ENCODE measurements at places on chromosomes 7 and 10.

- DNase-seq = no peak
Observed at GRCh38 chr10:22711373-22711772, 3.0 kb downstream of the PIP4K2A start.

DNA sequence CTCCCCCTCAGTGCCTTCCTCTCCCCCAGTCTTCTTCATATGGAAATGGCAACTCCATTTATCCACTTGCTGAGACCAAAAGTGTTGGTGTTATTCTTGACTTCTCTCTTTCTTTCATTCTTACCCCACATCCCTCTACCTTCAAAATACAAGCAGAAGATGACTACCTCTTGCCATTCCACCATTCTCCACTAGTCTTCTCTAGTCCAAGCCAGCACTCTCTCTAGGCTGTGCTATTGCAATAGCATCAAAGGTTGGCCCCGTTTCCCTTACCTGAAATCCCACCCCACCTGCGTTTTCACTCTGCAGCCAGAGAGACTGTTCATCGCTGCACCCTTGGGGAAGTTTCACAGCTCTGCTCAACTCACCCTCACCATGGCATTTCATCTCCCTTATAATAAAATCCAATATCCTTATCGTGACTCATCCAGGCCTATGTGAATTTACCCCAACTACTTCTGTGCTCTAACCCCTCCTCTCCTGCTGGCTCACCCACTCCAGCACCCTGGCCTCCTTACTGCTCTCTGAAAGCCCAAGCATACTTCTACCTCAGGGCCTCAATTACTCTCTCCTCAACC is 109.1 kb downstream of the LSM5 start:
- no peak for DNase-seq

DNA sequence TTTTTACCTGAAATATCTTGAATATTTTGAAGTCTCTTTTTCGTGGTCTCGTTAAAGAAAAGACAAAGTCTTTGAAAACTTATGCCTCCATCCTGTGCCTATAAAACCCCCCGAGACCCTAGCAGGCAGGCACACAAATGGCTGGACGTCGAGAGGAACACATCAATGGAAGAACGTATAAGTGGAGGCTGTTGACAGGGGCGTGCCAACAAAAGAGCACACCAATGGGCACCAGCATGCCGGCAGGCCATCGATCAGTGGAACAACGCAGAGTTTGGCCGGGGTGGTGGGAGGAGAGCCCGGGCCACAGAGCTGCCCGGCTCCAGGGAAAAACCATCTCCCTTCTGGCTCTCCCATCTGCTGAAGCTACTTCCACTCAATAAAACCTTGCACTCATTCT is 24.7 kb downstream of the ENKUR start:
- DNase-seq = no peak

GRCh38 chr7:39709768-39710311 is 86.5 kb downstream of the RALA start:
- DNase-seq = peak; percentile 96

DNA sequence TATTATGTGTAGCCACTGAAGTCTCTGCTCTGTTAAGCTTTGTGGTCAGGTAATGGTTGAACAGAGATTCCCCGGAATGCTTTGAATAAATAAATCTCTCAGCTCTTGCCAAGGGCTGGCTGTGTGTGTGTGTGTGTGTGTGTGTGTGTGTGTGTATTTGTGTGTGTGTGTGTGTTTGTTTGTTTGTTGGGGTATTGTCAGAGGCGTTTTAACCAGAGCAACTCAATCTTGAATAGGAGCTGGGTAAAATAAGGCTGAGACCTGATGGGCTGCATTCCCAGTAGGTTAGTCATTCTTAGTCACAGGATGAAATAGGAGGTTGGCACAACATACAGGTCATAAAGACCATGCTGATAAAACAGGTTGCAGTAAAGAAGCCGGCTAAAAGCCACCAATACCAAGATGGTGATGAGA is 256.2 kb upstream of the CACNA2D1 start:
- no peak for DNase-seq

DNA sequence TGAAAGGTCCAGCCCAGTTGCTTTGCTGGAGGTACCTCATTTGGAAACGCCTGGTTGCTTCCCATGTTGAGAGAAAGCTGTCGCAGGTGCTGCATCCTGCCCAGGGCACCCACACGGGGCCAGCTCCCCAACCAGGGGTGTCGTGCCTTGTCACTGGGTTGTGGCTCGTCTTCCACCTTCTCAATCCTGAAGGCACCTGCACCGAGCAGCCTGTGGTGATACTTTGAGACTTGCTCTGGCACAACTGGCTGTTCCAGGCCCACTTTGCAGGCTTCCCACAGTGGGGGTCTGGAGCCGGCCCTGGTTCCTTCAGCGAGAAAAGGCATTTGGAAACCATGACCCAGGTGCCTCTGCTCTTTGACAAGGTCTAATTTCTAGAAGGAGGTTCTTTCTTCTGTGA is 197.3 kb upstream of the PPP2R2D start:
- DNase-seq = no peak

DNA sequence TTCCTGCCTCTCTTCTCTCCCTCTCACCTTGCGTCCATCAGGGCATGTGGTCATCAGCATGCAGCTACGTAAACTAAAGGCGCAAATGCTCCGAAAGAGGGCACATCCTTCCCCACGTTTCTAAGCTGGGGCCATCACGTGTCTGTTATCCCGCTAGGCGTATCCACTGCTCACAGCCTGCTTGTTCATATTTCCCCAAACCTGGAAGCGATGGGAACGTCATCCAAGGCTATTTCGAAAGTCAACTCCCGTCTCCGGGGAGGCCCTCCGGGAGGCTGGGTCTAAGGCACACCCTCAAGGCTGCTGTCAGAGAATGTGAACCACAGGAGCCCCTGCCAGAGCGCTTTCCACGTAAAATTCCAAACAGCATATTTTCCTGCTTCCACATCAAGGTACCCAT is 199.2 kb downstream of the DIP2C start:
- DNase-seq = peak; percentile 58

DNA sequence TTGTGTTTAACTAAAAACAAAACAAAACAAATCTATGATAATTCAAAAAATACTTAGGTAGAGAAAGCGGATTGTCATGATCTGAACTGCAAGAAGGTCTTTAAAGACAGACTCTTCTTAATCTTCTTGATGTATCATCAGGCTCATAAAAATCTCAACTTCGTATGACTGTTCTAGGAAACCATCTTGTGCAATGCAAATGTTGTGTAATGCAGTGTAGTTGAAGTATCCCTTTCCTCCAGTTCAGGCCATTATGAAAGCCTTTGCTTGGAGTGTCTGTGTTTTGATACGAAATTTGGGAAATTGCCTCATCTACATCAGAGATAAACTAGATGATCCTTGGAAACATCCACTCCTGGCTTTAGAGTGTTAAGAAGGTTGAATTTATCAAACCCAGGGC is 30.9 kb downstream of the CDK1 start:
- DNase-seq = no peak

- no peak for DNase-seq
Observed at GRCh38 chr7:87083865-87084519, 24.5 kb upstream of the ELAPOR2 start.

DNA sequence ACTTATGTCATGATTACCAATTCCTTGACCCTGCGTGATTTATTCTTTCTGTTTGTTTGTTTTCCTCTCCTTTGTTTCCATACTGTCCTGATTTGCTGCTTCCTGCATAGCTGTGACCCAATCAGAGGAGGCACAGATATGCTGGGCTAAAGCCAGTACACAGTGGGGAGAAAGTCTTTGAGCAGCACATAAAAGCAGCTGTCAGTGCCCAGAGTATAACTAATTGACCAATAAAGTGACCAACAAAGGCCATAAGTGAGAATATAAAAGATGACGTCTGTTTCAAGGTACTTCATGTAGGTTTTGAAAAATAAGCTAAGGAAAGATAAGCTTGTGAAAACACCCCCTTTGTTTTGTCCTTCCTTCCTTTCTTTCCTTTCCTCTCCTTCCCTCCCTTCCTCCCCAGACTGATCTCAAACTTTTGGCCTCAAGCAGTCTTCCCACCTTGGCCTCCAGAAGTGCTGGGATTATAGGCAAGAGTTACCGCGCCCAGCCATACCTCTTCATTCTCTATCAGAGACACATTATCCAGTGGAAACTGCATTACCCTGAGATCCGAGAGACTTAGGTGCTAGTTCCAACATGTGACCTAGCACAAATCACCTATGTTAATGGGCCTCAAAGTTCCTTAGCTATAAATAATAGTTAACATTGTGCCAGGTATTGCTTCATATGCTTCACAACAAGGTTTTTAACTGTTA is 17.0 kb downstream of the BCAP29 start:
- DNase-seq = no peak

DNA sequence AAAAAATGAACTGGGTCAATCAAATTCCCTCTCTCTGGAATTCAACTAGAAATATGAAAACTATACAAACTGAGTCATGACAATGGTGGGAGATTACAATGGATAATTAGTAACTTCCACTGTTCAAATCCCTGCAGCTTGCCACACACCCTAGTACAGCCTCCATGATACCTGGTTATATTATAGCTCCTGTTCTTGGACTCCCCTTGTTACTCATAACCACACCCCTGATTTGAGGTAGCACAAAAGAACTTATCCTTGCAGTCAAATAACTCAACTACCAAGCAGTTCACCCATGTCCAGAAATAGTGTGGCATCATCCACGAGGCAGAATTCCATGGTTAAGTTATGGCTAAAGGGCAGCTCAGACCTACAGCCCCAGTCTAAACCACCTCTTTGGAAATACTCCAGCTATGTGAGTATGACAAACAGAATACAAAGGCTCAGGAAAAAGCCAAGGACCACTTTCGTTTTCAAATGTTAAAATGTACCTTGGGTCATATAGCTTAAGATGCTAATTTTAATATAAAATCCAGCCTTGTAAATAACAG is 164.7 kb downstream of the CPEB3 start:
- DNase-seq = no peak

DNA sequence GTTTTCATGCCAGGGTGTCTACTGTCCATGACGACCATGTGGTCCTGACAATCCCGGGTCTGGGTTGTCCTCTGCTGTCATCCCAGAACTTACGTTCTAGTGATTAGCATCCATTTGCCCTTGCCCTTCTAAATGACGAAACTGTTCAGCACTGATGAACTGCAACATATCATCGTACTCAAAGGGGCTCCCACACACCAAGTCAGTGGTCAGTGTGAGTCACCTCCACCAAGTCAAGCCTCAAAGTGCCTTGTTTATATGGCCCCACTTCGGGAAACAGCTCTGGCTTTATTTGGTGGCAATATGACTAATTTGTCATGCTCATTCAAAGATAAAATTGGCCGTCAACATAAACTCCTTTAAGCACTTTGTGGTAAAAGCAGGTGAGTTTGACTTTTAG is 110.7 kb downstream of the FRMD4A start:
- DNase-seq = no peak

GRCh38 chr7:27151931-27152815 is at the start of gene HOXA3:
Gene HOXA3, minus strand, starts transcription at chr7:27152583. Its CDS starts 41,943 bp downstream, at chr7:27110640.
- peak; percentile 86 for DNase-seq

DNA sequence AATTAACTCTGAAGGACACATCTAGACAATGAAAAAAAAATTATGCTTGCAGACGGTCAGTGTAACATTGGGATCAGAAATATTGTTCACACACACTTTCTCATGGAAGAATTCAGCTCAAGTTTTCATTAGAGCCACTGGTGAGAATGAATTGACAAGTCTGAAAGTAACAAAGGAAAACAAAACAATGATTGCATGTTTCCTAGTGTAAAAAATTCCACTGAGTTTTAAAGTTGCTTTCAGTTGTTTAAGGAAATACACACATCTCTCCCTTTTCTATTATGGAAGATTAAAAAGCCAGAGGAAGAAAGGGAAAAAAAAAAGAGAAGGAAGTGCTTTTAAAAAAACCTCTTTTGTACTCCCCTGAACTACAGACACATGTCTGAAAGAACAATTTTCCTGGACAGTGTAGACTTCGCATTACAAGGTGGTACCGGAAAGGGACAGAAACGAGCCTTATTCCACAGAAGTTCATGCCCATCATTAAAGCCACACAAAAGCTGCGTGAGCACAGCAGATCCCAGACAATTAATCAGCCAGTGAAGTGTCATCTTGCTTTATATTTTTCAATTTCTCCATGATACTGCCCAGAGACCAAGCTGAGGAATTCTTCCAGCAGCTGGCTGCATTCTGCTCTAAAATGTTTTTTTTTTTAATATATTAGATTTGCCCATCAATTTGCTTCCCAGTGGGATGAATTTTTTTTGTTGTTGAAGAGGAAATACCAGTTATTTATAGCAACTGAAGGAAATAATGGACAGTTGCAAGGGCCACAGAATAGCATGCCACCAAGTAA is 294.8 kb downstream of the DOCK4 start:
- DNase-seq = no peak

DNA sequence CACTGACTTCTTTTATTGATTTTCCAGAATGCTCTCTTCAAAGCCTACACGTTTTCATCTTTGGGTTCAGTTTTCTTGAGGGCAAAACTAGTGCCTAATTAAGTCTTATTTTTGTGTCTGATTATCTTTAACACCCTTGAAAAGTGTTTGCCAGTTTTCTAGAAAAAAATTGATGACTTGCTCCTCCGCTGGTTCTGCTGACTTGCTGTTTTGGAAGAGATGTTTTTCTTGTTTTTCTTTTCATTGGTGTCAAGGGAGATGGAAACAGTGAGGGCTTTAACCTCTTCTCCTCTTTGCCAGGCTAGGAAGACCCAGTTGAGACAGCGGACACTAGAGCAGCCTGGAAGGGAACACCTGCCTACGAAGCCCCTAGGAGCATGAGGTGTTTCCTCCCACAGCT is 123.7 kb upstream of the EEPD1 start:
- DNase-seq = no peak

DNA sequence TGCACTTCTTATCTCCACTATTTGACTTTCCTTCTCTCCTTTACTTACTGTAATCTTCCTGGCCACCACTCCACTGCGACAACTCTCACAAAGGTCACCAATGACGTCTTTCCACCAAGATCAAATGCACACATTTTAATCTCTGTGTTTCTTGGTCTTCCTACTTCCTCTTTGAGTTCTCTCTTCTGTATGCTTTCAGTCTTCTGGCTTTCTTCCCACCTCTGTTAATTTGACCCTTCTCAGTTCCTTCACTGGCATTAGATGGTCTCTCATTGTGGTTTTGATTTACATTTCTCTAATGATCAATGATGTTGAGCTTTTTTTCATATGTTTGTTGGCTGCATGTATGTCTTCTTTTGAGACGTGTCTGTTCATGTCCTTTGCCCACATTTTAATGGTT is 31.9 kb downstream of the FAM107B start:
- DNase-seq = no peak

GRCh38 chr7:28116041-28116440 is 64.6 kb downstream of the JAZF1 start:
- no peak for DNase-seq
